MCF 10A (cell line): ENCODE measurements at places on chromosomes 13 and 19.
A peak's percentile ranks its signal among the peaks of the same experiment; 100 is the strongest.

- DNase-seq: no peak
These were observed 880.6 kb upstream of the GPC6 start for GRCh38 chr13:92346046-92346445.

DNA sequence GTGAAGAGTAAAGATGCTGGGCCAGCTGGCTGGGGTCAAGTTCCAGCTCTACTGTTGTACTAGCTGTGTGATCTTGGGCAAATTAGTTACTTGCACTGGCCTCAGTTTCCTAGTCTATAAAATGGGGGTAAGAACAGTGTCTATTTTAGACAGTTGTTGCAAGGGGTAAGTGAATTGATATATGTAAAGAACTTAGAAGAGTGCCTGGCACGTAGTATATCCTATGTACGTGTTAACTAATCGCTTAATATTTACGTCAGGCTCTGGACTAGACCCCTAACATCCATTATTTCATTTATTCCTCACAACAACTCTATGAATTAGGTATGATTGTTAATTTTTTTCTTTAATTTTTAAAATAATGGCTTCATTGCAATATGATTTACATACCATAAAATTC lies 3.7 kb upstream of the LCP1 start:
- no peak for DNase-seq

- peak; percentile 23 for DNase-seq
These were observed 98.4 kb downstream of the STK24 start for GRCh38 chr13:98478189-98479129.

DNA sequence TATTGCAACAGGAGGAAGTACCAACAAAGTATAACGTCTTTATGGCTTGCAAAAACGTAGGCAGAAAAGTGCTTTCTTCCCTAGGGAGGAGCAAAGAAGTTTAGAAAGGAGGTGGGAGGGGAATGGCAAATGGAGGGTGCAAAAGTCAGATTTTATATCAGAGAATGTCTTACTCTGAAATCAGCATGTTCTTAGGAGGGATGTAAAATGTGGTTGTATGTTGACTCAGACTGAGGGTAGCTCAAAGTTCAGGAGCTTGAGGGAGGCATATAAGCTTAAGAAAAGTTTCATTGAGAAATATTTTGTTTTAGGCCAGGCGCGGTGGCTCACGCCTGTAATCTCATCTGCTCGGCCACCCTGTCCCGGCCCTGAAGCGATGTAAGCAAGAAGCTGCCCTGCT lies 1.7 kb downstream of the ZNF90 start:
- DNase-seq: no peak

DNA sequence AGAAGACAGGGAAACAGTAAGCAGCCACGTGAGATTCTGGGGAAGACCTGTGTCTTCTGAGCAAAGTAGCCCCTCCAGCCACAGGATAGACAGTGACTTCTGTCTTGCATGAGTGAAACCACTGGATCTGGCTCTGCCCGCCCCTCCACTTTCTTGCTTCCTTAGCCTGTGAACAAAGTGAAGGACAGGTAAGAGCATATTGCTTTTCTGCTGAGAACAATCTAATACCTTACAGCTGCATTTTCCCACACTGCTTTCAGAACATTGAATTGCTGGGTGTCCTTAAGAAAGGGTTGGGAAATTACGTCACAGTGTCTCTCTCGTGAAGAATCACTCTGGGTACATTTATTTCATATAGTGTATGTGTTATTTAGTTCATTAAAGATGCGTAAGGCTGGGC lies 11.1 kb downstream of the SLC25A15 start:
- DNase-seq: no peak

GRCh38 chr19:39237200-39238184 lies 7.3 kb downstream of the IFNL3 start:
- DNase-seq: peak; percentile 16

- no peak for DNase-seq
These were observed 23.9 kb downstream of the EDNRB start for GRCh38 chr13:77894743-77895142.

GRCh38 chr13:30394751-30395191 lies 27.5 kb upstream of the UBE2L5 start:
- DNase-seq: no peak

GRCh38 chr19:4288091-4288777 lies 9.2 kb downstream of the SHD start:
- DNase-seq: peak; percentile 36

GRCh38 chr19:18023622-18024251 lies 15.8 kb downstream of the ARRDC2 start:
- no peak for DNase-seq

GRCh38 chr13:68748038-68748437 lies 1359.6 kb upstream of the ATXN8OS start:
- peak; percentile 39 for DNase-seq

- DNase-seq: no peak
These were observed 2.5 kb upstream of the BCAT2 start for GRCh38 chr19:48813123-48813913.

DNA sequence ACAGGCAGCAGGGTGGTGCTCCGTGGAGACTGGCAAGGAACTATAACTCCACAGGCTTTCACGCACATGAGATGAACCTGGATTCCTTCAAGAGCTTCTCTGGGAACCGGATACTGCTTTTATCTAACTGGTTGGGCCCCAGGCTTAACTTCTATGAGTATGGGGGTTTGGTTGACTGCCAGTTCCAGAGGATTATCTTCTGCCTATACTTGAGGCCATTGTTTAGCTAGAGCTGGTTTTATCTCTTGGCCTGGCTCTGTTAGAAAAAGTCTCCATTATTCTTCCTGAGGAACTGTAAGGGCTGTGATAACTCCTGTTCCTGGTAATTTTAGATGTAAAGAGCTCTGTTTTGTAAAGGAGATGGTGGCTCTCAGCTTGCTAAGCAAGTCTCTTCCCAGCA lies 40.9 kb downstream of the ZNF846 start:
- no peak for DNase-seq

DNA sequence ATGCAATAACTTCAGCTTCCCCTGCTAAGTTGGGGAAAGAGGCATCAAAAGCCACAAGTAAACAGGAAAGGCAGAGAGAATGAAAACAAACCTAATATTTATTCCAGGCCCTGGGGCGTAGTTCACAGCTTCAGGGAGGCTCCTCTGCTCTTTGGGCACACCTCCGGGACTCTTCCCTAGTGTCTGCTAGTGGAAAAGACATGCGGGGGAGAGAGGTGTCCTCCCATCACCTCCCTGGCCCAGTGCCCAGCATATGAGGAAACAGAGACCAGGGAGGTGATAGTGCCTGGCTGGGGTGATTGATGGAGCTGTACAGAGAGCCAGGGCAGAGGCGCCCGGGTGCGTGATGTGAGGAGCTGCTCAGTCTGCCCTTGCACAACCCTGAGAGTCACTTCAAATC lies 71.0 kb downstream of the RASL11A start:
- DNase-seq: peak; percentile 69

DNA sequence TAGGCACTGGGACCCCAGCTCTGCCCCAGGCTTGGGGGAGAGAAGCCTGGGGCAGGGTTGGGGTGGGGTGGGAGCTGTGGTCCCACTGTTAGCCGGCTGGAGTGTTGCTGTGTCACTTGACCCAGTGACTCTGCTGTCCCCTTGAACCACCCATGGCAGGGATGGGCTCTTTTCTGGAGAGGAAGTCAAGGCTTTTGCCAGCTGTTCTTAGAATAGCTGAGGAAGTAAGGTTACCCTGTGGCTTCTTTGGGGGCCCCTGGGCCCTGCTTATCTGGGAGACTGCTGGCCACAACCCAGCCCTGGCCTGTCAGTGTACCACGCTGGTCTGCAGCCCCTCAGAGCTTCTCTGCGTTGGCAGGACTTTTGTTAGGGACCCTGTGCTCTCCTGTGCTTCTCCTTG lies 9.1 kb downstream of the PNPLA6 start:
- no peak for DNase-seq

DNA sequence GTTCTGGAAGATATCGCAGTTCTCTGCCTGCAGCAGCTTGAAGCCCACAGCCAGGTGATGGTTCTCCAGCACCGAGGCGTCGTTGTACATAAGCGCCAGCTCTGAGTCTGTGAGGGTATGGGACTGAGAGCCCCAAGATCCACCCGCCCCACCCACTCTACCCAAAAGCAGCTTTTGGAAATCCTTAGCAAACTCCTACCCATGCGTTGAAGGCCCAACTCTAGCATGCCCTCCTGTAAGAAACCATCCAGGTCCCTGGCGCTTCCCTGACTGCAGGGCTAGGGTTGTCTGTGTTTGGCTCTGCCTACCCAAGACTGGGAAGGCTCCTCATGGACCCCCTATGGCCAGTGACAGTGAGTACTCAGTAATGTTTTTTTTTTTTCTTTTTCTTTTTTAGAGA lies 9.4 kb downstream of the PDE4C start:
- no peak for DNase-seq

DNA sequence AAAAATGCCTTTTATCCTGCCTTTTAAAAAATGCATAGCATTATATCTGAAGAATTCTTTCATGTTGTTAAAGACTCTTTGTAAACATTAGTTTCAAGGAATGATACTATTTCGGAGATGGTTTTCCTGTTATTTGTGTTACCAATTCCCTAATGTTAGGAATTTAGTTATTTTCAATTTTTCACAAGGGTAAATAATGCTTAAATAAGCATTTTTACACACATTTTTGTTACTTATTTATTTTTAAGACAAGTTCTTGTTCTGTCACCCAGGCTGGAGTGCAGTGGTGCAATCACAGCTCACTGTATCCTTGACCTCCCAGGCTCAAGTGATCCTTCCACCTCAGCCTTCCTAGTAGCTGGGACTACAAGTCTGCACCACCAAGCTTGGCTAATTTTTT lies 49.0 kb downstream of the RGCC start:
- DNase-seq: no peak

DNA sequence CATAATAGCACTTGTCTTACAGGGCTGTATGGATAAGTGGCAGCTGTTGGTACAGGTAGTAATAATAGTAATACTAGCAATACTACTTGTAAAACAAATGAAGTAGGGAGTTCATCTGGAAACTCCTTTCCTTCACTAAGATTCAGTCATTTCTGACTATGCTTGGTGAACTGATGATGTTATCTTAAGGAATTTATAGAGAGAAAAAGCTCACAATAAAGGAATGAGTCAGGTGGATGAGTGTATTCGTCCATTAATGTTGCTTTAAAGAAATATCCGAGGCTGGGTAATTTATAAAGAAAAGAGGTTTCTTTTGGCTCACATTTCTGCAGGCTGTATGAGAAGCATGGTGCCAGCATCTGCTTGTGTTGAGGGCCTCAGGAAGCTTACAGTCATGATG lies 477.3 kb downstream of the KLF12 start:
- no peak for DNase-seq

- no peak for DNase-seq
These were observed 97.5 kb downstream of the RGCC start for GRCh38 chr13:41554626-41555386.

- peak; percentile 59 for DNase-seq
These were observed 1.7 kb upstream of the SBK3 start for GRCh38 chr19:55546822-55547614.
